Airway epithelial cell (primary cell): ENCODE measurements at places on chromosomes 11 and 22. TPM values are rescaled to one million over a fixed set of nuclear protein-coding genes. Genes with fewer than 3 reads are reported as not detected.

LPXN gene
- 9.5 and 11.8 TPM in 2 replicates for total RNA-seq

ZMAT5 gene
- total RNA-seq, result 14.2 and 26.4 TPM in 2 replicates

OSBP2 gene
- total RNA-seq, result 2.7 and 3.4 TPM in 2 replicates

SYT13 gene
- not detected in 2 replicates for total RNA-seq

GP1BB gene
- total RNA-seq, result 15.0 and 20.3 TPM in 2 replicates

CD248 gene
- 1.6 and 2.0 TPM in 2 replicates for total RNA-seq

PRSS23 gene
- 95.0 and 127 TPM in 2 replicates for total RNA-seq

MYRF gene
- total RNA-seq, result 0.28 and 1.6 TPM in 2 replicates

PARVG gene
- not detected in 2 replicates for total RNA-seq

PATE4 gene
- total RNA-seq, result not detected in 2 replicates

DNAJB13 gene
- 0.14 and 0.28 TPM in 2 replicates for total RNA-seq

MCAT gene
- 29.7 and 41.3 TPM in 2 replicates for total RNA-seq

GRAP2 gene
- not detected in 2 replicates for total RNA-seq

OR56A1 gene
- total RNA-seq, result not detected in 2 replicates

MMP10 gene
- total RNA-seq, result 2.8 and 17.1 TPM in 2 replicates

TIGD3 gene
- total RNA-seq, result 0.07 TPM in 1 of 2 replicates, not detected in the other

NUP160 gene
- 11.7 and 15.4 TPM in 2 replicates for total RNA-seq

UPK2 gene
- total RNA-seq, result 0.37 and 0.56 TPM in 2 replicates

CCT8L2 gene
- not detected in 2 replicates for total RNA-seq

THRSP gene
- total RNA-seq, result not detected in 2 replicates

MMP11 gene
- total RNA-seq, result 0.46 and 1.3 TPM in 2 replicates

RCOR2 gene
- total RNA-seq, result 2.0 and 2.3 TPM in 2 replicates

LIF gene
- 1.3 and 2.5 TPM in 2 replicates for total RNA-seq

POLDIP3 gene
- total RNA-seq, result 21.6 and 29.6 TPM in 2 replicates

DEFB131B gene
- not detected in 2 replicates for total RNA-seq

C22orf31 gene
- not detected in 2 replicates for total RNA-seq

FAM227A gene
- total RNA-seq, result 0.98 and 2.6 TPM in 2 replicates

KRTAP5-8 gene
- total RNA-seq, result not detected in 2 replicates

LMNTD2 gene
- 0.56 and 1.7 TPM in 2 replicates for total RNA-seq

BTBD10 gene
- total RNA-seq, result 49.8 and 59.3 TPM in 2 replicates

CSRP3 gene
- total RNA-seq, result not detected in 2 replicates

GRAMD1B gene
- 0.46 and 1.4 TPM in 2 replicates for total RNA-seq

IFITM2 gene
- 15.2 and 17.1 TPM in 2 replicates for total RNA-seq

IGF2 gene
- 30.0 and 44.8 TPM in 2 replicates for total RNA-seq

TSGA10IP gene
- not detected in 2 replicates for total RNA-seq

OOSP4B gene
- not detected in 2 replicates for total RNA-seq

ST14 gene
- total RNA-seq, result 146 and 177 TPM in 2 replicates

TPST2 gene
- 32.6 and 40.2 TPM in 2 replicates for total RNA-seq

MRGPRX4 gene
- total RNA-seq, result not detected in 2 replicates

FXYD6 gene
- 0.21 TPM in 1 of 2 replicates, not detected in the other for total RNA-seq

KCNE3 gene
- total RNA-seq, result not detected in 2 replicates

PDGFB gene
- total RNA-seq, result 3.0 and 3.3 TPM in 2 replicates

PGM2L1 gene
- 1.4 and 2.0 TPM in 2 replicates for total RNA-seq

TEAD1 gene
- 20.3 and 37.2 TPM in 2 replicates for total RNA-seq

SOX6 gene
- 0.93 and 2.0 TPM in 2 replicates for total RNA-seq

PRR33 gene
- not detected in 2 replicates for total RNA-seq

C11orf42 gene
- total RNA-seq, result not detected in 2 replicates

FADD gene
- 26.2 and 29.4 TPM in 2 replicates for total RNA-seq

YAP1 gene
- total RNA-seq, result 81.4 and 140 TPM in 2 replicates

SCGB1D2 gene
- not detected in 2 replicates for total RNA-seq

RELT gene
- 6.3 and 7.2 TPM in 2 replicates for total RNA-seq

MCM5 gene
- total RNA-seq, result 55.2 and 86.5 TPM in 2 replicates

LAYN gene
- total RNA-seq, result 4.9 and 6.7 TPM in 2 replicates

BCL2L13 gene
- total RNA-seq, result 36.7 and 41.6 TPM in 2 replicates

TMEM191B gene
- 1.3 TPM in 1 of 2 replicates, not detected in the other for total RNA-seq

C11orf16 gene
- total RNA-seq, result not detected in 2 replicates

RIMBP3B gene
- total RNA-seq, result 0.14 TPM in 2 replicates

OR52E8 gene
- total RNA-seq, result not detected in 2 replicates

MUC5AC gene
- not detected in 2 replicates for total RNA-seq
